Mucosa of gallbladder (tissue), 1 donor: ENCODE measurements at places on chromosomes 5 and 9. TPM values are rescaled to one million over a fixed set of nuclear protein-coding genes. Genes with fewer than 3 reads are reported as not detected.

FRMD3 gene
- total RNA-seq = 3.6 TPM

GDNF gene
- total RNA-seq = 1.2 TPM

PDGFRB gene
- 97.8 TPM for total RNA-seq

DNA sequence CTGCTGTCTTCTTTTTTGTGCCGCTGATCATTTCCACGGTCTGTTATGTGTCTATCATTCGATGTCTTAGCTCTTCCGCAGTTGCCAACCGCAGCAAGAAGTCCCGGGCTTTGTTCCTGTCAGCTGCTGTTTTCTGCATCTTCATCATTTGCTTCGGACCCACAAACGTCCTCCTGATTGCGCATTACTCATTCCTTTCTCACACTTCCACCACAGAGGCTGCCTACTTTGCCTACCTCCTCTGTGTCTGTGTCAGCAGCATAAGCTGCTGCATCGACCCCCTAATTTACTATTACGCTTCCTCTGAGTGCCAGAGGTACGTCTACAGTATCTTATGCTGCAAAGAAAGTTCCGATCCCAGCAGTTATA lies 17.1 kb downstream of the F2R start:
- DNase-seq = peak; percentile 28

S1PR3 gene
- total RNA-seq = 36.4 TPM

- DNase-seq = no peak
These were observed 313.6 kb upstream of the CD180 start for GRCh38 chr5:67510204-67510603.

GRCh38 chr9:3736161-3736560 lies 210.4 kb upstream of the RFX3 start:
- no peak for DNase-seq

- peak; percentile 37 for DNase-seq
These were observed 711.4 kb downstream of the EFNA5 start for GRCh38 chr5:106959387-106959786.

SLC25A48 gene
- 0.43 TPM for total RNA-seq

CDH6 gene
- 75.9 TPM for total RNA-seq

DNA sequence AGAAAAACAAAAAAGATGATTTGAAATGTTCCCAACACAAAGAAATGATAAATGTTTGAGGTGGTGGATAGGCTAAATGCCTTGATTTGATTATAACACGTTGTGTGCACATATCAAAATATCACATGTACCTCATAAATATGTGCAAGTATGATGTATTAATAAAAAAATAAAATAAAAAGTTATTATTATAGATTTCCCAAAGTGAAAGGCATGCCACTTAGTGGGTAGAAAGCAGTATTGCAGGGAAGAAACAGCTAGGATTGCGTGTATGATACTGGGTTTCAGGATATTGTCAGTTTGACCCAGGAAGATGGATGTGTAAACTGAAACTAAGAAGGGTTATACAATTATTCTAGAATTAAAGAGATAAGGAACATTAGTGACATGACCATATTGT lies 3.6 kb upstream of the TMEM38B start:
- DNase-seq = no peak

CDH10 gene
- 0.14 TPM for total RNA-seq

GNA14 gene
- total RNA-seq = 11.3 TPM

DNA sequence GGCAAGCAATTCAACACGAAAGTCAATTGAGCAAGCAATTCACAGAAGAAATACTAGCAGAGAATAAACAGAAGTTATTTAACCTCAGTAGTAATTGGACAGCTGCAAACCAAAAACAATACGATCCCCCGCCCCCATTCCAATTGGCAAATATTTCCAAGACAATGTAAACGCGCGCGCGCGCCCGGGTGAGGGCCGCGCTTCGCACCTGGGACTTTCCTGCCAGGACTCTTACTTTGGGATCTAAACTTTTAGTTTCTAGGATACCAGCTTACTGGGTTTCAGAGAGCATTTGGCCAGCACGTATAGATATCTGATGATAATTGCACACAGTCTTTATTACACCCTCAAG lies 8.6 kb downstream of the RUFY1 start:
- DNase-seq = peak; percentile 31

GRCh38 chr9:76025286-76025685 lies 134.8 kb downstream of the PCSK5 start:
- no peak for DNase-seq

GRCh38 chr9:111937781-111938426 lies 41.3 kb downstream of the UGCG start:
- DNase-seq = no peak

SPATA31C1 gene
- not detected for total RNA-seq

DNA sequence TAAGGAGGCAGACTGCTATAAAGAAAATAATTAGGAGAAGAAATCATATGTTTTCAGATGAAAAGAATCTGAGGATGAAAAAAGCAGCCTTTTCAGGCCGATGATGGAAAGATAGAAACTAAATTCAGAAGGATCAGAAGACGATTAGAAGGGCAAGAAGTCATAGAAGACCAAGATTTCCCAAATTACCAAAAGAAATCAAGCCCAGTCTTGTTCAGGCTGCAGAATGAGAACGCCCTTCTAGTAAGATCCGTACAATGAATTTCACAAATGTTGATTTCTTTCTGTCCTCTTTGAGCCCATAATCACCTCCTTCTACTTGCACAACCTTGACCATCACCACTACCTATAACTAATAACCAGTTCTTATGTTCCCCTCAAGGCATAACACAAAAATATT lies 114.6 kb upstream of the CCDC152 start:
- DNase-seq = no peak

TMEM171 gene
- total RNA-seq = 1.6 TPM

PCSK1 gene
- total RNA-seq = not detected

GRCh38 chr9:134637241-134637640 lies 4.4 kb upstream of the COL5A1 start:
- DNase-seq = no peak

KCNIP1 gene
- 1.5 TPM for total RNA-seq

SPARC gene
- 985 TPM for total RNA-seq

SLC6A18 gene
- not detected for total RNA-seq

- DNase-seq = peak; percentile 19
These were observed 36.0 kb upstream of the BARHL1 start for GRCh38 chr9:132546148-132547051.

- peak; percentile 33 for DNase-seq
These were observed 180.4 kb downstream of the GAS1 start for GRCh38 chr9:86766912-86767311.

LNPEP gene
- 37.1 TPM for total RNA-seq

DNA sequence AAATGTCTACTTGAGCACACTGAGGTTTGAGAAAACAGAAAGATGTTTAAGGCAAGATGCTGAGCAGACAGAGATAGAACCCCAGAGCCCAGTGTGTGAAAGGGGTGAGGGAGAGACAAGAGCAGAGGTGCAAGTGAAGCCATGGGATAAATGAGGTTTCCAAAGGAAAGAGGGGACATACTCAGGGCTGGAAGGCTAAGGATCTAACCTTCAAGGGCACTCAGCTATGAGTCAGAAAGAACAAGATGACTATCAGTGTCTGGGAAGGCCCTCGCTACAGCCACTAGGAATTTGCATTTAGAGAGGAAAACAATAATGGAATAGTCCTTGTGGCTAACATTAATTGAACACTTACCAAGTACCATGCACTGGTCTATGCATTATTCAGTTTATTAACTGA lies 113.7 kb downstream of the HTR4 start:
- no peak for DNase-seq

- DNase-seq = no peak
These were observed 41.4 kb downstream of the PAM start for GRCh38 chr5:102796498-102796897.

ABO gene
- 16.3 TPM for total RNA-seq

DNA sequence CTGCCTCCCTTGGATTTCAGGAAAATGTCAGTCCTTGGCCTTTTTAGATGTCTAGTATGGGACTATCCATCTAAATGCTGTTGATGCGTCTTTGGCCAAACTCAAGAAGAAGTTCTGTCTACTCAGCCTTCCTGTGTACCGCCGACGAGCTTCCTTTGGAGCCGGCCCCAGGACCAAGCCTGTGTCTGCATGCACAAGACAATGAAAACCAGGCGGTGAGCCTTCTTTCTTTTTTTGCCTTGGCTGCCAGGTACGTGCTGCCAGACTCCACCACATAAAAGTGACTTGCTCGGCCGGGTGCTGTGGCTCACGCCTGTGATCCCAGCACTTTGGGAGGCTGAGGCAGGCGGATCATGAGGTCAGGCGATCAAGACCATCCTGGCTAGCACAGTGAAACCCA lies 6.0 kb upstream of the NEURL1B start:
- DNase-seq = no peak

GRCh38 chr9:113771199-113771598 lies 104.9 kb upstream of the ZNF618 start:
- DNase-seq = no peak

GRCh38 chr5:55286411-55286933 lies 21.0 kb downstream of the DHX29 start:
- DNase-seq = no peak

TSLP gene
- 4.1 TPM for total RNA-seq

- DNase-seq = no peak
These were observed 32.6 kb downstream of the IPPK start for GRCh38 chr9:92637326-92637725.

GSN gene
- 521 TPM for total RNA-seq

DNA sequence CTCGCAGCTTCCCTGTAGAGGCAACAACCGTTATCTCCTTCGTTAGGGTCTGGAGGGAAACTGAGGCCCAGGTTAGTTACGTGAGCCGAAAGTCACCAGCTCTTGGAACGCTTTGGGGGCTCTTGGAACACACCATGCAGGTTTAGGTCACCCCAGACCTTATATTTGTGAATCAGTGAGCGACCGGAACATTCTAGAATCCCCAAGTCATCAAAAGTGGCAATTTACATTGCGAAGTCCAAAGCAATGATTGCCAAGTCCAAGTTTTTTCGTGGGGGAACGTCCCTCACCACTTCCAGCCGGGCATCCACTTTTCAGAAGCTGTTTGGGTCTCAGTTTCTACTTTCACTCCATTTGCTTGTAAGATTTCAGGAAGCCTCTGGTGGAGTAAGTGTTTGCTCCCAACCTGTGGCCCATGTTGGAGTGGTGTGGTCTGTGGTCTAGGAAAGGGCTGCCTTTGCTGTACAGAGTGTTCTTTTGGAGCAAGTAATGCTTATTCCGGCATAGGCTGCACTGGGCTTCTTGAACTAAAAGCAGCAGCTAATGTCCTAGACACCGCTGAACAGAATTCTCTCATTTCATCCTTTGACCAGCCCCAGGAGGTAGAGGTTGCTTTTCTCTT lies 32.8 kb upstream of the SPRY4 start:
- no peak for DNase-seq

ACOT12 gene
- total RNA-seq = 0.75 TPM

PCDHAC2 gene
- total RNA-seq = 33.4 TPM

CCNJL gene
- 1.3 TPM for total RNA-seq
